Activated naive CD4-positive, alpha-beta T cell treated with anti-CD3 and anti-CD28 coated beads, Interleukin-2, amount 50 U/mL, for 72 hours (primary cell): ENCODE measurements at places on chromosomes 7 and 10.

GRCh38 chr7:69277366-69277765 lies 320.9 kb upstream of the AUTS2 start:
- no peak for DNase-seq

DNA sequence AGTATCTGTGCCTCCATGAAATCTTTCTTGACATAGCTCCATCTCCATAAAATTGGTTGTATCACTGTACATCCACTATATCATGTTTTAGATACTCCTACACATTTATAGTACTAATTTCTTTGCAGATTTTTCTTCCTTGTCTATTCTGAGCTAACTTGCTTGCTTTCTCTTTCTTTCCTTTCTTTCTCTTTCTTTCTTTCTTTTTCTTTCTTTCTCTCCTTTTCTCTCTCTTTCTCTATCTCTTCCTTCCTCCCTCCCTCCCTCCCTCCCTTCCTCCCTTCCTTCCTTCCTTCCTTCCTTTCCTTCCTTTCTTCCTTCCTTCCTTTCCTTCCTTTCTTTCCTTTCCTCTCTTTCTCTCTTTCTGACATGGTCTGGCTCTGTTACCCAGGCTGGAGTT lies 23.7 kb downstream of the TASOR2 start:
- no peak for DNase-seq

- DNase-seq = no peak
Observed at GRCh38 chr10:17122052-17122451, 7.6 kb downstream of the CUBN start.

- DNase-seq = no peak
Observed at GRCh38 chr7:98357751-98358161, 43.1 kb downstream of the BAIAP2L1 start.

DNA sequence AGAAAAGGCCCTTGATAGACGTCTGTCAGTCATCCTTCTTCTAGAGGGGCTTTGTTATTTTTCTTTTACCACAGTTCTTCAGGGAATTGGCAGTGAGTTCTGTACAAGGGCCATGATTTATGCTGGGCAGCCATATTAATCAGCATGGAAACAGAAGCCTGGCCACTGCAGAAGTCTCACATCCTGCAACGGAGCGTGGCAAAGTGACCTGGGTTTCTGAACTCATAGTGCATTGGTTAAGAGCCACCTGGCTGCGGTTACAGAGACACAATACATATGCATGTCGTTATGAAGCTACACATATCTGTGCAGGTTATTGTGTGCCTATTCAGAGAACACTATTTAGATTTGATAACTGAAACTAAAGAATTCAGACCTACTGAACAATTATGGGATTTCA lies 419.4 kb upstream of the CELF2 start:
- no peak for DNase-seq

GRCh38 chr7:22871661-22872060 lies 49.0 kb upstream of the TOMM7 start:
- DNase-seq = no peak

DNA sequence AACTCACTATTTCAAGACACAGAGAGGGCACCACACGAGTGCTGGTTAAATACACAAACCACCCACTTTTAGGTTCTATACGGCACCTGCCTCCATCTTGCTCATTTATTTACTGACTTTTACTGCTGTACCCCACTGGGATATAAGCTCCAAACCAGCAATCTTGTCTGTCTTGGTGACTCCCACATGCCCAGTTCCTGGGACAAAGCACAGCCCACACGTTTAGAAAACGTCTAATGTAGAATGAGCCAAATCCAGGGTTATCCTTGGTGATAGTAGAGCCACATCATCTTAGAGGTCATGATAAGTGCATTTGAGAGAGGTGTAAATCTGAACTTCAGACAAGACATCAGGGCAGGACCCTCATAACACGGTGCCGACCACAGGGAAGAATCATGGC lies 73.5 kb downstream of the NUDCD3 start:
- no peak for DNase-seq

GRCh38 chr10:132414402-132415016 lies 17.5 kb downstream of the PWWP2B start:
- no peak for DNase-seq

- DNase-seq = no peak
Observed at GRCh38 chr7:40015790-40016296, 65.8 kb downstream of the CDK13 start.

DNA sequence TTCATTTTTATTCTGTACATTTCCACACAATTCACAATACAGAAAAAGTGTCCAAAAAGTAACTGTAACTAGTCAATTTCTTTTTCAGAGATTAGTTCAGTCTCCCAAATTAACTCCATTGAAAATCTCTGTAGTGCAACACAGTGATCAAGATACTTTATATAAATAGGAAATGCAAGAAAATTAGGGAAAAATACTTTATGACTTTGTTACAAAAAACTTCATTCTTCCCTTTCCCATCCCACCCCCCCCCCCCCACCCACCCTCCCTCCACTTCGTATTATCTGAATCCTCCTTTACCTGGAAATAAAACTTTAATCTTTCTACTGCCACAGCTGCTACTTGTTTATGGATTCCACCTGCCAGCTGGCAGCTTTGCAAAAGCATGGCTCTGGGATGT lies 37.5 kb upstream of the PTN start:
- no peak for DNase-seq

GRCh38 chr10:130300608-130301020 lies 164.4 kb downstream of the GLRX3 start:
- DNase-seq = no peak

- no peak for DNase-seq
Observed at GRCh38 chr7:108167460-108167859, 37.3 kb upstream of the LAMB4 start.

DNA sequence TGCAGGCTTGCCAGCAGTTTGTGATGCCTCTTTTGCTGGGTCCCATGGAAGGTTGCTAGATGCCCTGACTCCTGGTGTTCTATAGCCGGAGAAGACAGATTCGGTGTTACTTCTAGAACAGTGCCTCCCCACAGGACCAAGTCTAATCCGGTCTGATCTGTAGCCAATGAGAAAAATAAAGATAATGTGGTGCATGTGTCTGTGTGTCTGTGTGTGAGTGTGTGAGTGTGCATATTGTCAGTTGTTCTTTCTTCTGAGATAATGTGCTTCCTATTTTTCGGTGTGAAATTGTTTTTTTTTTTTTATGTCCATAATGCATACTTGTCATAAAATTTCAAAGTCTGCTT lies 29.7 kb upstream of the ZNRF2 start:
- no peak for DNase-seq

DNA sequence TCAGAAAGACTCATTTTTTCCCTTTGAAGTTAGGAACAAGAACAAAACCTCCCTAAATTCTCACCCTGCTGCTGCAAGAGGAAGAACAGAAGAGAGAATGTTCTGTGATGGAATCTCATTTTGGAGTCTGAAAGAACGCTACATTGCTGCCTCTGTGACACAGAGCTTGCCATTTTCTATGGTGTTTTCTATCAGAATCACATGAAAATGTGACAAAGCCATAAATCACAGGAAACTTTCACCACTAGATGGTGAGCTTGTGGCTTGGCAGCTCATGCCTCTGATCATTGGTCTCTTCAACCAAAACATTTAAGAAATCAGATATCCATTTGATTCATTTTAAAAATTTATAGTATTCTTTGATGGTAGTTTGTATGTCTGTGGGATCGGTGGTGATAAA lies 82.9 kb downstream of the CADPS2 start:
- DNase-seq = no peak

DNA sequence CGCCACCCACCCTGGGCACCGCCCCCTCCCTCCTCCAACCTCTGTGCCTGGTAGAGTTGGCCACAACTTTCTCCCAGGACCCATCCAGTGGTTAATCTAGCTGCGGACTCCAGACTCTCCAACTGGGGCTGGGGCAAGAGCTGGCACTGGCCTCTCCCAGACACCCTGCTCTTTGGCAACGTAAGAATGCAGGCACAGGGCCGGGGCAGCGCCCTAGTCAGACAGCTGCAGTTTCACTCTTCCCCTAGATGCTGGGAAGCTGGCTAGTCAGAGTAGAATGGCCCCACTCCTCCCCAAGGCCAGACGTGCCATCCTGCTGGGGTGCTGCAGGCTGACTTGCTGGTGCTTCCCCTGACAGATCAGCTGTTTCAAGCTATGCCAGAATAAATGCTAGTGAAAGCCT lies 22.1 kb downstream of the HSPA12A start:
- no peak for DNase-seq

- DNase-seq = peak; percentile 10
Observed at GRCh38 chr10:27741173-27742091, 4.2 kb downstream of the MKX start.

DNA sequence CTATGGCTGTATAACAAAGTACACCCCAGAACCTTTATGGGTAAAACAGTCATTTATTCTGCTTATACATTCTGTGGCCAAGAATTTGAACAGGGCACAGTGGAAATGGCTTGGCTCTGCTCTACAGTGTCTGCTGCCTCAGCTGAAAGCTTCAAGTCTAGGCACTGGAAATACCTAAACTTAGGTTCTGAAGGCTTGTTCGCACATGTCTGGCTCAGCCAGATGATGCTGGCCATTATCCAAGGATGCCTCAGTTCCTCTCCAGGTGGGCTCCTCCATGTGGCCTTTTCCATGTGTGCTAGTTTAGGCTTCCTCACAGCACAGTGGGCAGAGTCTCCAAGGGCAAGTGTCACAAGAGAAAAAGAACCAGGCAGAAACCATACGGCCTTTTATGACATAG lies 76.8 kb downstream of the RALA start:
- no peak for DNase-seq

- DNase-seq = no peak
Observed at GRCh38 chr7:2705371-2706096, 17.5 kb downstream of the AMZ1 start.

DNA sequence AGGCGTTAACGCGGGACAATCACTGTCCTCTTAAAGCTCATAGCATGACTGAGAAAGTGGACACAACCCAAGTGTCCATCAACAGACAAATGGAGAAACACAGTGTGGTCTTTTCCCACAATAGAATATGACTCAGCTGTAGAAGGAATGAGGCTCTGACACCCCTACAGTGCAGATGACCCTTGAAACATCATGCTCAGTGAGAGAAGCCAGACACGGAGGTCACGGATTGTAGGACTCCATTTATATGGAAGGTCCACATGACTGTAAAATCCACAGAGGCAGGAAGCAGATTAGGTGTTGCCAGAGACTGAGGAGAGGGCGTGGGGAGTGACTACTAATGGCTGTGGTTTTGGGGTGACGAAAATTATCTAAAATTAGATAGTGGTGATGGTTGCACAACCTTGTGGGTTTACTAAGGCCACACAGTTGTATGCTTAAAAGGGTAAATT lies 6.1 kb upstream of the NCAPG2 start:
- DNase-seq = no peak

- no peak for DNase-seq
Observed at GRCh38 chr7:79711660-79712059, 258.2 kb upstream of the MAGI2 start.
